Naive thymus-derived CD4-positive, alpha-beta T cell (primary cell): ENCODE measurements at places on chromosomes 11 and 22. TPM values are rescaled to one million over a fixed set of nuclear protein-coding genes. Genes with fewer than 3 reads are reported as not detected.

- DNase-seq = no peak
Observed at GRCh38 chr11:8989453-8989852, 14.3 kb downstream of the NRIP3 start.

DNA sequence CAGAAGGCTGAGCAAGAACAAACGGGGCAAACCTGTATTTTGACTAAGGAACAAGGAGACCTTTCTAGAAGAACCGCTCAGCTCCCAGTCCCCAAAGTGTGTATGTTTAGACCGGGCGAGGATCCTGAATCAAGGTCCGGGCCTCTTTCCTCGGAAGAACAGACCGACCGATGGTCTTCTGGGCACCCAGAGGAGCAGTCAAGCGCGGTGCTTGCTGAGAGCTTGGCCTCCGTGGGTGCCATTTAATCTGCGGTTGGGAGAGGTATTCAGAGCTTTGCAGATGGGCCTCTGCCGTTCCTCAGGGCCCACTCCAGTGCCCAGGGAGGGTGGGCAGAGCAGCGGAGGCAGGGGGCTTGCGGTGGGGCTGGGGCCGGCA is 26.5 kb upstream of the ATXN10 start:
- no peak for DNase-seq

DNA sequence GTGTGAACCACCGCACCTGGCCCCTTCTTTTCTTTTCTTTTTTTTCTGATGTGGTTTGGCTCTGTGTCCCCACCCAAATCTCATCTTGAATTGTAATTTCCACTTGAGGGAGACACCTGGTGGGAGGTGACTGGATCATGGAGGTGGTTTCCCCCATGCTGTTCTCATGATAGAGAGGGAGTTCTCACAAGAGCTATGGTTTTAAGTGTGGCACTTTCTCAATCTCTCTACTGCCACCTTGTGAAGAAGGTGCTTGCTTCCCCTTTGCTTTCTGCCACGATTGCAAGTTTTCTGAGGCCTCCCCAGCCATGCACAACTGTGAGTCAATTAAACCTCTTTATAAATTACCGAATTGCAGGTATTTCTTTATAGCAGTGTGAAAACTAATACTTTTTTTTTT is 4.9 kb upstream of the TCN2 start:
- DNase-seq = peak; percentile 26

DNA sequence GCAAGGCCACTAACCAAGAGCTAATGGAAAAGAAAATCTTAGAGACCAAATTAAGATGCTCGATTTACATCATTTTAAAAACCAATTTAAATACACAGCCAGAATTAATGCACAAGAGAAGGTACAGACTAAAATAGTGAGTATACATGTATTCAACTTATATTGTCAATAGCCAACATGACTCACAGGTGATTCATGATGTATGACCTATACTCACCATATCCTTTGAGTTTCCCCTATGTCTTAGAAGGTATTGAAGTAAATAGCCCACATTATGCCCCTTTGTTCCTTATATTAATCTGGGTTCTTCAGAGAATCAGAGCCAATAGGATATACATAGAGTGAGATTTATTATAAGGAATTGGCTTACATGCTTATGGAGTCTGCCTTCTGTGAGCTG is 97.5 kb upstream of the ANO3 start:
- no peak for DNase-seq

- DNase-seq = no peak
Observed at GRCh38 chr11:35780951-35781860, 118.6 kb downstream of the TRIM44 start.

GRCh38 chr11:82722231-82722630 is 11.4 kb downstream of the FAM181B start:
- DNase-seq = no peak

GRCh38 chr11:76313913-76314740 is 66.8 kb downstream of the THAP12 start:
- DNase-seq = no peak

- no peak for DNase-seq
Observed at GRCh38 chr22:30892286-30892685, 76.3 kb downstream of the MORC2 start.

GRCh38 chr11:119085437-119085847 is 761 bp downstream of the HMBS start:
- no peak for DNase-seq

- DNase-seq = peak; percentile 98
Observed at GRCh38 chr22:20020533-20021195, at the start of gene TANGO2. Gene TANGO2 (plus strand): TSS chr22:20021110. CDS start chr22:20036799, 15,689 bp downstream.

DNA sequence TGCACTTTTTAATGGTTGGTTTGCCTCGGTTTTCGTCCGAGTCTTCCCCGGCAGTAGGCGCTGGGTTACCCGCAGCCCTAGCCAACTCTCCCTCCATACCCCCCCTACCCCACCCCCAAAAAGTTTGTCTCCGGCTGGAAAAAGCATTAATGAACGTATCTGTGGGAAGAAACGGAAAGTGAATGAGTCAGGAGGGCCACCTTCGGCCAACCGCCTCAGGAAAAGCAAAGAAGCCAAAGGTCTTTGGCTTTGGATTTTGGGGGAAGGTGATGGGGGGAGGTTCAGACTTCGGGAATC is 508 bp upstream of the FLI1 start:
- no peak for DNase-seq

DNA sequence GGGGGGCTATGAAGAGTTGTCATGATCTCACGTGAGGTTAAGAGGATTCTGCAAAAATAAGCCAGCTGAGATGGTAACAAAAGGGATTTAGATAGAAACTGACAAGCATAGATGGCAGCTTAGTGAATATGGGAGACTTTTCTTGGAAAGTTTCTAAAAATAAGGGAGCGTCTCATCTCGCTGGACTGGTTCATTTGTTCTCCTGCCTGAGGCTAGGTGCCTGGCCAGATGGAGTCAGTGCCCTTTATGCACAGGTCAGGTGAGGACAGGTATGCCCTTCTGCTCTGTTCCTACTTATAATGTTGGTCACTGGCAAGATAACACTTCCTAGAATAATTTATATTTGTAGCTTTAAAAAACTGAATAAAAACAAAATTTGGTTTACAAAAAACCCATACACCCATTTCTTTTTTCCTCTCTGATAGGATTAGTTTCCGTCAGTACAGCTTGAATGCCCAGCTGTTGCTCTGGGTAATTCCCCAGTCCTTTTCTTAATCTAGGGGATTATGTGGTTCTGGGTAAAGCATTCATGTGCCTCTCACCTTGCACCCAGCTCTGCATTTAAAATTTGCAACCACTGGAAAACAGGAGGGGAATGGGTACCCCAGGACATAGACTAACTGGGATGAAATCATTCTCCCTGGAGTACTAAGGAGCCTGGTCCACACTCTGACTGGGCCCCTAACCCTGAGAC is 90.0 kb downstream of the AMOTL1 start:
- no peak for DNase-seq

- DNase-seq = no peak
Observed at GRCh38 chr11:5366856-5367255, 15.5 kb downstream of the OR51B6 start.

DNA sequence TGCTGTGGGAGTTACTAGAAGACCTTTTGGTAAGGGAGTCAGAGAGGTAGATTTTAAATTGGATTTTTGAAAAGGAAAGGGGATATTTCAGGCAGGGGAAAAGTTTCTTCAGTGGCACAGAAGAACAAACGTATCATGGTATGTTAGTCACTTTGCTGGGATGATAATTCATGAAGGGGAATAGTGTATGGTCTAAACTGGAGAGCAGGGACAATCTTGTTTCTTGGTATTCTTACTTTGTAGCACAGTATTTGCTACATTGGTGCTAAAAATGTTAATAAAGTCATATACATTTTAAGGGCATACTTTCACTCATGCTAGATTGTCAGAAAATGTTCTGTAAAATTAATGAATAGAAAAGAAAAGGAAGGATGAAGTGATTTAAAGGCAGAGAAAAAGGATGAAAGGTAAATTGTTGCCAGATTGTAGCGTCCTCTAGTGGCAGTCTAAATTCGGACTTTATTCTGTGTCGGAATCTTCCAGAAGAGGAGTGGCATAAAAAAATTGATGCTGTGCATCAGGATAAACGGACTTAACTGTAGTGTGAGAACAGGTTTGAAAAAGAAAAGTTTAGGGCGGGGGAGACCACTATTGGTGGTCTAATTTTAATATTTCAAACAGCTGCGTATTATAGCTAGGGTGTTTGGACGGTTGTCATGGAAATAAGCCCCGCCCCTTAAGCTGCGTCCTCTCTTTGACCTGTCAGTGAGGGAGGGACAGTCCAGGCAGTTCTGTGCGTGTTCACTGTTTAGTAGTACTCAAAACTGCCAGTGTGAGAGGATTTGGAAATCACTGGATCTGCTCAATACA is at the start of gene BCO2:
TSS of gene BCO2 (plus strand) at position 724 of the 810 bp plus-strand sequence. CDS start 90 bp downstream, outside the sequence.
- no peak for DNase-seq

GRCh38 chr22:20284471-20285086 is 16.5 kb upstream of the RTN4R start:
- DNase-seq = no peak

Gene TEX54
- total RNA-seq = not detected in 2 replicates

Gene UPK3A
- not detected in 2 replicates for total RNA-seq

Gene OSM
- total RNA-seq = 1.1 TPM

Gene PRAME
- not detected for total RNA-seq

Gene ENTHD1
- not detected for total RNA-seq

Gene P4HA3
- total RNA-seq = not detected

Gene TRAF6
- total RNA-seq = 20.6 TPM

Gene C11orf16
- total RNA-seq = not detected

Gene CCND1
- total RNA-seq = 0.35 TPM

Gene ZNF70
- total RNA-seq = 3.1 TPM
